ENCODE measurements at places on chromosomes 4 and X. TPM values are rescaled to one million over a fixed set of nuclear protein-coding genes. Genes with fewer than 3 reads are reported as not detected.
A peak's percentile ranks its signal among the peaks of the same experiment; 100 is the strongest.

GRCh38 chrX:123486297-123486696 lies 246.6 kb downstream of the THOC2 start:
- no peak overlapping the region for H3K27ac ChIP-seq
- no peaks in the 10 kb centered on the region for H3K36me3 ChIP-seq
- no peaks in the 10 kb centered on the region for H3K4me1 ChIP-seq
- H3K4me3 ChIP-seq: no peak overlapping the region
- no peak for DNase-seq

DNA sequence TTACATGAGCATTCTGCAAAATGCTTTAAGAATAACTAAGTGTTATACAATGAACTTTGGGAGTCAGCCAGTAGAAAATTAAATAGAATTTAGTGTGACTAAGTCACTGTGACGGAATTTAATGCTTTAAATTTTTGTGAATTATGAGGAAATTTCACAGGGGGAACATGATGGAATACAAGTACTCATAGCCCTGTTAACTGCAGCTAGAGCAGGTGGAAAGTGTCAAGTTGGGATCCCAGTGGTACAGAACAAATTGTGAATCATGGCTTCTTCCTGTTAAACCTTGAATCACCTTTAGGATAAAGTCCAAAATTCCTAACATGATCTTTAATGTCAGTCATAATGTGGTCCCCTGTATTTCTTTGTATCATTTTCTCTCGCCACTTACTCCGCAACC lies 212.2 kb upstream of the CENPE start:
- no peaks in the 10 kb centered on the region for H3K4me1 ChIP-seq
- no peak overlapping the region for H3K27ac ChIP-seq
- H3K4me3 ChIP-seq: no peak overlapping the region
- H3K36me3 ChIP-seq: no peaks in the 10 kb centered on the region

DNA sequence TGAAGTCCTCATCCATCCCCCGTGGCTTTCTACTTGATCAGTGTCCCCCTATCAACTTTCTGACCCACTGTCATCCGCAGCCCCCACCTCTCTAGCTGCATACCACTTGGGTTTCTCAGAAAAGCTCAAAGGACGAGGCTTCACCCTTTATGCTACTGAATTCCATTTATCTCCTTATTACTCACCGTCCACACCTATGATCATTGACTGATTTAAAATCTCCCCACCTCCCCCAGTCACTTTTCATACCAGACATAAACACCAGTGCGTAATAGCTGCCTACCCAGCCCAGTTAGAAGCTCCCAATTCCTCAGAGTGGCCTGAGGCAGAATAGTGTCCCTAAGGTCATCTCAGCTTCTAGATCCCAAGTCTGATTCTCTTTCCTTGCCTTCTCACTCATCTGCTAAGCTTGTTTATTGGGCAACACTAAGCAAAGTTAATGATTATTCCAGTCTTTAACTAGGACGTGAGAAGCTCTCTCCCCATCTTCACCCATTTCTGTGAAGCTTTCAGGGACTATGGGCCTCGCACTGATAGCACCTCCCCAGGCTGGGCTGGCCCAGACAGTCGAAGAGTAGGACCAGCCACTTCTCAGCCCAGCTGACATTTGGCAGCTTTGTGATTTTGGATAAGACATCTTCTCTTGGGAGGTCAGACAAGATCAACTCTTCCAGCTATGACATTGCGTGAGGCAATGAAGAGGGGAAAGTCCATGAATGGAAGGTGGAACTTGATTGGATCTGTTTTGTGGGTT lies 7.2 kb upstream of the DDX60L start:
- H3K4me1 ChIP-seq: peaks cover 12% of the 10 kb centered on the region
- DNase-seq: no peak
- H3K36me3 ChIP-seq: no peaks in the 10 kb centered on the region
- H3K4me3 ChIP-seq: no peak overlapping the region

DNA sequence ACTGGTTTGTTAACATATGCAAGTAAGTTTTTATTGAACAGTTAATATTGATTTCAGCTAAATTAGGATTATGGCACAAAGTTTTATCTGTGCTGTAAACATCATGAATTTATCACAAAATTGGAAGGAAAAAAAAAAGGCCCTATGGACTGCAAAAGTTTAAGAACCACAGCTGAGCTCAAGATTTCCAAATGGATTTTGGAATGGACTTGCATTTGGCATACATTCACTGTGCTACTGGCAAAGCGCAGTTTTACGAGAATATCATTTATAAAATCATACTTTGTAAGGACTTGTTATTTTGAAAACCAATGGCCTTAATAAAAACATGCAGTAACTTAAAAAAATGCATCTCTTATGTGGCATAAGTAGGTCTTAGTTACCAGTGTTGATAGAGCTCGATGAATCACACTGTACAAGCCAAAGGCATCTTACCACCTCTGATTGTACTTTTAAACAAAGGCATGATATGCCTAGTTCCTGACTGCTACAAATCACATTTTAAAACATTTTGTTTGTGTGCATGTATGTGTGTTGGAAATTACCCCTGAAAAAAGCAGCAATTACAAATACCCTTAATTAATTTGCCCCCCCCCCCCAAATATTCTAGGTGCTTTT lies 58.6 kb downstream of the TAB3 start:
- no peak for DNase-seq
- no peaks in the 10 kb centered on the region for H3K4me1 ChIP-seq
- H3K27me3 ChIP-seq: no peaks in the 10 kb centered on the region
- H3K4me3 ChIP-seq: no peak overlapping the region

- no peaks in the 10 kb centered on the region for H3K27me3 ChIP-seq
- peaks cover 6% of the 10 kb centered on the region for H3K4me1 ChIP-seq
- no peak overlapping the region for H3K27ac ChIP-seq
- H3K4me3 ChIP-seq: no peak overlapping the region
- no peaks in the 10 kb centered on the region for H3K36me3 ChIP-seq
Measured at GRCh38 chr4:177558995-177559394, 116.8 kb upstream of the AGA start.

GRCh38 chr4:41430792-41431191 lies 107.2 kb upstream of the LIMCH1 start:
- no peak overlapping the region for H3K4me3 ChIP-seq
- H3K4me1 ChIP-seq: peaks cover 13% of the 10 kb centered on the region
- H3K36me3 ChIP-seq: no peaks in the 10 kb centered on the region
- no peak overlapping the region for H3K27ac ChIP-seq
- DNase-seq: no peak

DNA sequence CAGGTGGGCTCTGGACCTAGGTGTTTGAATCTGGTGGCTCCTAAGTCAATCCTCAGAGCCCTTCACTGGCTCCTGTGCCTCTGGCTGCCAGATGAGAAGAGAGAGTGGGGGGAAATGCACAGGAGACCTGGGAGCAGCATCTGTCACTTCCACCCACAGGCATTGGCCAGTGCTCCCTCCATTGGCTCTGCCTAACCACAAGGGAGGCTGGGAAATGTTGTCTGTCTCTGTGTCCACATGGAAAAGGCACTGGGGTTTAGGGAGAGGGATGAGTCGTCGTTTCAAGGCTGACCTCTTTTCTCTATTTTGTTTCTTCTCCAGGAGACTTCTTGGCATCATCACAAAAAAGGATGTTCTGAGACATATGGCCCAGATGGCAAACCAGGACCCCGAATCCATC lies 76.4 kb downstream of the CLCN4 start:
- DNase-seq: no peak
- no peak overlapping the region for H3K27ac ChIP-seq
- no peaks in the 10 kb centered on the region for H3K27me3 ChIP-seq
- H3K4me1 ChIP-seq: no peaks in the 10 kb centered on the region
- H3K36me3 ChIP-seq: no peaks in the 10 kb centered on the region
- no peak overlapping the region for H3K4me3 ChIP-seq

- no peak for DNase-seq
- H3K4me1 ChIP-seq: no peaks in the 10 kb centered on the region
- no peaks in the 10 kb centered on the region for H3K36me3 ChIP-seq
Measured at GRCh38 chrX:155968791-155969190, 28.7 kb upstream of the IL9R start.

GRCh38 chr4:146142768-146143167 lies 32.8 kb upstream of the LSM6 start:
- no peak overlapping the region for H3K4me3 ChIP-seq
- no peaks in the 10 kb centered on the region for H3K36me3 ChIP-seq
- H3K27me3 ChIP-seq: peaks cover 5% of the 10 kb centered on the region
- peak; percentile 64 for DNase-seq
- peaks cover 12% of the 10 kb centered on the region for H3K4me1 ChIP-seq

DNA sequence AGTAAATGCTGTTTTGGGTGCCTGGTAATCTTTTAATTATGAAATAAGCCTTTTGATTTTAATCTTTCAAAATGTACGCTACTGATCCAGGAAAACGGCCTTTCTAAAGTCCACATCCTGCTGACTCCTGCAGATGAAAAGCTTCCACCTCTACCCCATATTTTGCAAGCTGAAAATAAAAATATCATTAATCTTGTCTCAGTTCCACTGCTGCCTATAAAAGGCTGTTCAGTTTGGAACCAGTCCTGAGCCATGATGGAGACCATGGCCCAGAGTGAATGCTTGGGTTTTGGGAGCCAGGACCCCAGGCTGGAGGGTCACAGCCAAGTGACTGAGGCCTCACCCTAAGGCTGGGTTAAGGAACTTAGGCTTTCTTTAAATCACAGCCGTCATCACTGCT lies 110.8 kb downstream of the AFF1 start:
- H3K4me3 ChIP-seq: no peak overlapping the region
- DNase-seq: no peak
- no peak overlapping the region for H3K27ac ChIP-seq

DNA sequence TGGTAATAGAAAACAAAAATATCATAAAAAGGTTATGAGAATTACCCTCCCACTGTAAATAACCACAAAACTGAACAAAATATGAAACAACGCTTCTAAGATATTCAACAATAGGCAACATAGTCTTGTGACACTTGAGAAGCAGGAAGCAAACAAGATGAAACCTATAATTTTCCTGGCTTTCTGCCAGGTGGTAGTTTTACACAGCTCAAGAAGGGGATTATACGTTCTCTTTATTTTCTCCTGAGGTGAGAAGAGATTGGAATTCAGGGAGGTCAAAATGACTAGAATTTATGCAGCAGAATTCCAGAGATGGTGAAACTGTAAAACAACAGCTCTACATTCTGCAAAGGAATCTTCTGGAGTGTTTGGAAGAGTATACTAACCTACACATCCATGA lies 186.0 kb downstream of the HHIP start:
- H3K27ac ChIP-seq: no peak overlapping the region
- DNase-seq: no peak
- H3K27me3 ChIP-seq: no peaks in the 10 kb centered on the region
- H3K4me1 ChIP-seq: no peaks in the 10 kb centered on the region

DNA sequence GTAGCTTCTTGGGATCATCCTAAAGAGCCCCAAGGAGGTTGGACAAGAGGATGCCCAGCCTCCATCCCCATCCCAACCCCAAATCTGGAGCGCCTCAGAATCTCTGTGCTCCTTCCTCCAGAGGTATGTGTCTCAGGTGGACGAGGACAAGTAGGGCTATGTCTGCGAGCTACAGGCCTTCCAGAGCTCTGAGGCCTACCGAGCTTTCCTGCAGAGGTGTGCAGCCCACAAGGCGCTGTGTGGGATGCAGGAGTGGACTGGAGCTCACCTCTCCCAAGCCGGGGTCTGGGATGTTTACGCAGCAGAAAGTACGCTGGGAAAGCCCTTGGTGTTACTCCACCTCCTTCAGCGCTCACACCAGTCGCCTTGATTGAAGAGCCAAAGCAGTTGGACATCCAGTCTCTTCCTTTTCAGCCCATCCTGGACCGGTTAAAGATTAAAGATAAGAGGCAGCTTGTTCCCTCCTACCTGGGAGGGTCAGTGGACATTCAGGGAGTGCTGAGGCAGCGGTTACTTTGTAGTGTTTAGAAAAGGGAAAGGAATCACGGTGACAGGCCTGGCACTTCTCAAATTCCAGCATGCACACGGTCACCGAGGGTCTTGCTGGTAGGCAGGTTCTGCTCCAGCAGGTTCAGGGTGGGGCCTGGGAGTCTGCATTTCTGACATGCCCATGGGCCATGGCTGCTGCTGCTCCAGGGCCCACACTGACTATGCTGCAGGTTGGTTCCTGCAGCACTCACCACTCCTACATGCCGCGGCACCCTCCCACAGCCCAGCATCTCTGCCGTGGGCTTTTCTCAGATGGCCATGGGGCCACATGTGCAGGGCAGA lies 29.5 kb upstream of the JAKMIP1 start:
- peaks cover 1% of the 10 kb centered on the region for H3K4me1 ChIP-seq
- no peaks in the 10 kb centered on the region for H3K27me3 ChIP-seq
- H3K36me3 ChIP-seq: no peaks in the 10 kb centered on the region
- peak; percentile 26 for DNase-seq
- no peak overlapping the region for H3K4me3 ChIP-seq
- H3K27ac ChIP-seq: no peak overlapping the region

GRCh38 chrX:40088299-40088625 lies 9.5 kb downstream of the BCOR start:
- no peak overlapping the region for H3K4me3 ChIP-seq
- peak overlapping the region; percentile 2 for H3K27ac ChIP-seq
- DNase-seq: peak; percentile 63
- H3K4me1 ChIP-seq: peaks cover 11% of the 10 kb centered on the region
- no peaks in the 10 kb centered on the region for H3K36me3 ChIP-seq

GRCh38 chr4:83639849-83640493 lies 104.1 kb downstream of the GPAT3 start:
- no peak overlapping the region for H3K27ac ChIP-seq
- no peaks in the 10 kb centered on the region for H3K27me3 ChIP-seq
- DNase-seq: peak; percentile 82
- H3K4me1 ChIP-seq: no peaks in the 10 kb centered on the region
- H3K4me3 ChIP-seq: no peak overlapping the region

DNA sequence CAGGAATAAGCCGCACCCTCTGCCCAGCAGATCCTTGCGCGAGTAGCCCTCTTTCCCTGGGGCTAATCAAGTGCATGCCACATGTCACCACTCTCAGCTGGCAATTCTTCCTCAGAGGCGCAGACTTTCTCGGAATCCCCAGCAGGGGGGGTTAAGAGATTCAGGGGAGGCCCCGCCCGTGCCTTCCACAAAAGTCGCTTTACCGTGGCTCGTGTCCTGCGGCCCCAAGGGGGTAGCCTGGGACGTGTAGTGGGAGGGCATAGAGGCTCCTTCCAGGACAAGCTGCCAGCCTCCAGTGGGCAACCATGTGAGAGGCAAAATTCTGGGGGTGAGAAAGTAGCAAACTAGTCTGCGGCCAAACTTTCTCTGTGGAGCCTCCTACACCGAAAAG lies 652 bp downstream of the SRPX start:
- H3K4me3 ChIP-seq: peak overlapping the region; percentile 78
- no peaks in the 10 kb centered on the region for H3K36me3 ChIP-seq
- peak; percentile 76 for DNase-seq
- peaks cover 47% of the 10 kb centered on the region for H3K27me3 ChIP-seq

- H3K4me3 ChIP-seq: no peak overlapping the region
- H3K4me1 ChIP-seq: no peaks in the 10 kb centered on the region
- no peaks in the 10 kb centered on the region for H3K36me3 ChIP-seq
- no peaks in the 10 kb centered on the region for H3K27me3 ChIP-seq
Measured at GRCh38 chr4:163474027-163474426, 473 bp upstream of the TKTL2 start.

The TCEAL6 gene
- not detected for total RNA-seq

The RNF212 gene
- 5.6 TPM for total RNA-seq

The GASK1B gene
- total RNA-seq: 2.6 TPM

The GRIA2 gene
- total RNA-seq: not detected

The NOX1 gene
- total RNA-seq: not detected

The CAPN6 gene
- 0.42 TPM for total RNA-seq

The MSX1 gene
- 0.46 TPM for total RNA-seq

The ABRAXAS1 gene
- total RNA-seq: 31.5 TPM

The DCHS2 gene
- 0.20 TPM for total RNA-seq

The DGKK gene
- total RNA-seq: 3.5 TPM
